ENCODE measurements at places on chromosomes 6 and 20.

- no peak for DNase-seq
Observed at GRCh38 chr20:46049190-46049589, 20.2 kb downstream of the SLC12A5 start.

- DNase-seq, result no peak
Observed at GRCh38 chr20:60469829-60470228, 511.6 kb downstream of the CDH26 start.

DNA sequence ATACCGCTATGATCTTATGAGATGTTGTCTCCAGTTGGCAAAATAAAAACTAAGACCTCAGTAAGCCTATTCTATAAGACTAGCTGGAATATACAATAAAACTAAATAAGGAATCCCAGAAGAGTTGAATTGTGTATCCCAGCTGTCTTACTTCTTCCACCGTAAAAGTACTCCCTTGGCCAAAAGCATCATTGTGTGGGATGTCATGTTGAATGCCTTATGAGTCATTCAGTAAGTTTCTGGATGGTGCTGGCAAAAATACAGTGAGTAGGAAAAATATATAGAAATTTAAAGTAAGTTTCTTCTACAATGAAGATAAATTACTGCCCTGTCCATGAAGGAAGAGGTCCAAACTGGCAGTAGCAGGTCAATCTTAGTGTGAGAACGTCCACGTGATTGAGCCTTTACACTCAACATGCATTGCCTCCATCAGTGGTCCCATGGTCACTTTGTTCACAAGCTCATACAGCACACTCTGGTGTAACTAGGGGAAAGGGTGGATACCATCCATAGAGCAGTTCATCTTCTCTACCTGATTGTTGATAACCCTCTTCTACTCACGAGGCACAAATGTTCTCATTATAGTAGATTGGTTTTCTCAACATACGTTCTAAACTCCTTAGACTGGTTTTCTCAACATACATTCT lies 13.7 kb upstream of the ZNF318 start:
- no peak for DNase-seq

- DNase-seq, result no peak
Observed at GRCh38 chr20:51199920-51200319, 177.0 kb upstream of the KCNG1 start.

DNA sequence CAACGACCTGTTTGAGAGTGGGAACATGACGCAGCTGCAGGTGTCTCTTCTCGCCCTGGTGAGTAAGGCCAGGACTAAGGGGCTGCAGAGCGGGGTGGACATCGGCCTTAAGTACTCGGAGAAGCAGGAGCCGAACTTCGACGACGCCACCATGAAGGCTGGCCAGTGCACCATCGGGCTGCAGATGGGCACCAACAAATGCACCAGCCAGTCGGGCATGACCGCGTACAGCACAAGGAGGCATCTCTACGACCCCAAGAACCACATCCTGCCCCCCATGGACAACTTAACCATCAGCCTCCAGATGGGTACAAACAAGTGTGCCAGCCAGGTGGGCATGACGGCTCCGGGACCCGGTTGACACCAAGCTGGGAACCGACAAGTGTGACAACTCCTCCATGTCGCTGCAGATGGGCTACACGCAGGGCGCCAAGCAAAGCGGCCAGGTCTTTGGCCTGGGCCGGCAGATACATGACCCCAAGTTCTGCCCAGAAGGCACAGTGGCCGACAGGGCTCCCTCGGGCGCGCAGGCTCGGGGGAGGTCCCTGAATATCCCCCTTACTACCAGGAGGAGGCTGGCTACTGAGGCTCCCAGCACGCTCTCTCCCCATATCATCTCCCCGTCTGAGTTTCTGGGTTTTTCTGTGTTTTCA lies 15.9 kb upstream of the AMD1 start:
- no peak for DNase-seq

GRCh38 chr6:136790411-136791295 lies 1.6 kb downstream of the MAP3K5 start:
- DNase-seq, result no peak

- no peak for DNase-seq
Observed at GRCh38 chr20:34022839-34023234, 29.1 kb downstream of the RALY start.

DNA sequence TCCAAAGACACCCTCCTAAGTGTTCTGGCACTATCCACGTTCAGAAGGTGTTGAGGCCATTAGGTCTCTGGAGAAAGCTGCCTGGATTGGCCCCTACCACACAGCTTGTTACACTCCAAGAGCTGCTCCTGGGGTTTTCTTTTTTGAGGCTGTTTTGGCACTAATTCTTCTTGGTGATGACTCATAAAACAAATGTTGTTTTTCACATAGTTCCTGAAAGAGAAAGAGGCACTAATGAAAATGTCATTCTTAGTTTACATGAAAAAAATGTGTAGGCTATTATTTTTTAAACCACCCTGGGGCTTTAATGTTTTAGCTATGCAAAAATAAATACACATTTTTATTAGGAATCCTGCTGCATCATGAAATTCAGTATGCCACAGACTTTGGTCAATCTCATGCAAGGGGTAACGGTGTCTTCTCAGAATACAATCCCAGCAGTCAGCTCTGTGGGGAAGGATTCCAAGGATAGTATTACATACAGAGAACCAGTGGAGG lies 38.1 kb downstream of the TBPL1 start:
- no peak for DNase-seq

DNA sequence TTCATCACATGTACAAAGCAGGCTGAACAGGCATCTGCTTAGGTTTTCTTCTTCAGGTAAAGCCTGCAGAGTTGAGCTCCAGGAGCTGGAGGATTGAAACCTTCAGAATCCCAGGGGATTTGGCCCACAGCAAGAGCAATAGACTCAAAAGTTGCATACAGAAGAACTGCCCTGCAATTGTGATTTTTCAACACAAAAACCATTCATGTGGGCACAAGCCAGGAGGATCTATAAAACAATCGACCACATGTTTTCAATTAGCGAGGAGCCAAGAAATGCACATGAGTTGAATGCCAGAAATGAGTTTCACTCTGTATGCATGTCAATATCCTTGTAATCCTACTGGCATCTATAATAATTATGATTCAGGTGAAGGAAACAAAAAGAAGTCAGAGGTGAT lies 576.4 kb downstream of the HDGFL1 start:
- no peak for DNase-seq

GRCh38 chr6:122871079-122871478 lies 82.0 kb downstream of the SMPDL3A start:
- no peak for DNase-seq

Measured in CD4-positive, alpha-beta T cell treated with Interleukin-1 beta for 1 hour (primary cell).